ENCODE measurements at places on chromosomes 13 and 19.

DNA sequence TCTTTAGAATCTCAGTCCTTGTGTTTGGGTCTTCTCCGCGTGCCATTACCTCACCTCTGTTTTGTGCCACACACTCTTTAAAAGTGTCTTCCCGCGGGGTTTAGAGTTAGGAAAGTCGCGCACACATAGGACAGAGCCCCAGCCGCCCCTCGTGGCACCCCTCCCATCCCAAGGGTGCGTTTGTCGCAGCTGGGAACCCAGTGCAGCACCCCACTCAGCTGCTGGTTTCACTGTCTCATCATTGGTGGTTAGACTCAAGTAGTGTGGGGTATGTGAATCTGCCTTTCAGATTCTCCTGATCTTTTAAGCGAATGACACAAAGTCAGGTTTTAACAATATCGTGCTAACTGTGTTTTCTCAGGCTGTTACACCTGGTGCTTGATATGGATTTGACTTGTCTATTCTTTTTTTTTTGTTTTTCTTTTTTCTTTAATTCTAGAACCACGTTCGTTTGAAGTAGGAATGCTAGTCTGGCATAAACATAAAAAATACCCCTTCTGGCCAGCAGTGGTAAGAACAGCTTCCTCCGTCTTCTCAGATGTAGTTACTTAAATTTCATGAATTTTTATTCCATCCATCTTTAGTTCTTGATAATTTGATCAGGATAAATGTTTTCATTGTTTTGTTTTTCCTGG is 19.5 kb upstream of the NDUFS7 start:
- DNase-seq, result no peak

- no peak for DNase-seq
Observed at GRCh38 chr19:17949956-17950309, 17.0 kb upstream of the KCNN1 start.

DNA sequence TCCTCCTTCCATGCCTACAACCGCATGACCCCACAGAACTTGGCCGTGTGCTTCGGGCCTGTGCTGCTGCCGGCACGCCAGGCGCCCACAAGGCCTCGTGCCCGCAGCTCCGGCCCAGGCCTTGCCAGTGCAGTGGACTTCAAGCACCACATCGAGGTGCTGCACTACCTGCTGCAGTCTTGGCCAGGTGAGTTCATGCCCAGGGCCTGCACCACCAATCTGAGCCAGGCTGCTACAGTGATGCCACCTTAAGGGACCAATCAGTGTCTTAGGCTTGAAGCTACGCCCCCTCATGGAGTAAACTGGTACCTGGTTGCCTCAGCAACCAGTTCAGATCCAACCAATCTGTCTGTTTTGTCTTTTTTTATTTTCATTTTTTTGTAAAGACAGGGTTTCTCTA is 5.2 kb downstream of the SYDE1 start:
- DNase-seq, result no peak

GRCh38 chr13:47005756-47006414 is 109.0 kb upstream of the HTR2A start:
- no peak for DNase-seq

GRCh38 chr19:13957051-13957450 is 4.7 kb downstream of the DCAF15 start:
- DNase-seq, result no peak

DNA sequence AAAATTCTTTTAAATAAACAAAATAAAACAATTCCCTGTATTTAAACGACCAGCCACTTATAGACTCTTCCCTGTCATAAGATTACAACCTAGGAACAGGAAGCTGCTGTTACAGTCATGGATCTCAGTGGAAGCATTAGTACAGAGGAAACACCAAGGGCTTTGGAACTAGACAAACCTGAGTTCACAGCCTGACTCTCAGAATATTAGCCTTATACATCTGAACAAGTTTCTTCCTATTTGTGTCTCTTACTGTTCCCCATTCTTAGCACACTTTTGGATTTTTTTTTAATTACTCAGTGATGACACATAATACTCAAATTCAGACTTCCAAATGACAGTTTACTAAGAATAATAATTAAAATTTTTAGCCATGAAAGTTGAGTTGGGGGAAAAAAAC is 46.1 kb downstream of the ZDHHC20 start:
- no peak for DNase-seq

DNA sequence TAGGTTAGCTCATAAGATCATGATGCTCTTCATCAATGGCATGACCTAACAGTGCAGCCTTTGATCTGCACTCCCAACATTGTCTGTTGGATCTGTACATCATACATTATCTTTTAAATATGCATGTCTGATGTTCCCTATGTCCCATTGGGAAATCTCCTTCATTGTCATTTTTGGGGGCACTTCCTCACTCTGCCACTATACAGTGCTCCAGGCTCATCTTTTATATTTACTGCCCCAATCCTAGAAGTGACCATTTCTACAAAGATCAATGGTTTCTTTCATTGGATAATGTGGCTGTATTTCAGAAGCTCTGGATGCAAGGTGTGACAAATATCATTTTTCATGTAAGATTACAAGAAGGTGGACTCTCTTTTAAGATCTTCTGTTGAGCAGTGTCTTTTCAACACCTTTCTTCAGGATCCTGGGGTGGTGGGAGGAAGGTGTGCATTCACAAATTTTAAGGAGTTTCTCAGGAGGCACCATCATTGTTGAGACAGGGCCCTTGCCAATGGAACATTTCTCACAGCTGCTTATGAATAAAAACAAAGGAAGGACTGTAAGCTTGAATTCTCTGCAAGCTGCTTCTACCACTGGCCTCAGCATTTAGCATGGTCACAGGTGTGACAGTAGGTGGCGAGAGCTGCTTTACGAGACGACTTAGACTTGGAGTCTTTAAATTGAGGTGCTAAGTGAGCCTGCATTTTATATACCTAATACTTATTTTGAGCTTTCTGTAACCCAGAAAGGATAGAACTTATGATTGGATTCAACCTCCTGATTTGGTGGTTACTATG is 403.0 kb downstream of the LMO7 start:
- DNase-seq, result no peak
